ENCODE measurements at places on chromosomes 13 and 19. TPM values are rescaled to one million over a fixed set of nuclear protein-coding genes. Genes with fewer than 3 reads are reported as not detected.
A peak's percentile ranks its signal among the peaks of the same experiment; 100 is the strongest.

DNA sequence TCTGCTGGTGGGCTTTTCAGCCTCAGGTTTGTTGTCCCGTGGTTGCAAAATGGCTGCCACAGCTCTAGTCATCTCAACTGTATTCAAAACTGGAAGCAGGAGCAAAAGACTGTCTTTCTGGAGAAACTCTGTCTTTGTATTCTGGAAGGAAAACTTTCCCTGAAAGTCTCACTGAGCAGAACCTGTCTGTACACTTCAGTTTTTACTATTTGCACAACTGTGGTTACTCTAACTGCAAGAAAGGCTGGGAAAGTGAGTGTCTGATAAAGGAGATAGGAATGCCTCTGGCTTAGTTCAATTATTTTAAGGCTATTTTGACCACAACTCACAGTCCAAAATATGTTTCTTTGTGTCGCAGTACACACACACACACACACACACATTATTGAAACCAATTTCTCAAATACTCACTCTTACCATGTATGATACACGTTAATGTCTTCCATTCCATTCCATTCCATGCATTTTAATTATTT lies 49.7 kb upstream of the EHD2 start:
- H3K36me3 ChIP-seq, result peaks cover 22% of the 10 kb centered on the region
- H3K27ac ChIP-seq, result no peak overlapping the region
- no peaks in the 10 kb centered on the region for H3K27me3 ChIP-seq
- peaks cover 19% of the 10 kb centered on the region for H3K4me1 ChIP-seq
- H3K4me3 ChIP-seq, result no peak overlapping the region

RNU6-9 gene
- not detected for total RNA-seq

DNA sequence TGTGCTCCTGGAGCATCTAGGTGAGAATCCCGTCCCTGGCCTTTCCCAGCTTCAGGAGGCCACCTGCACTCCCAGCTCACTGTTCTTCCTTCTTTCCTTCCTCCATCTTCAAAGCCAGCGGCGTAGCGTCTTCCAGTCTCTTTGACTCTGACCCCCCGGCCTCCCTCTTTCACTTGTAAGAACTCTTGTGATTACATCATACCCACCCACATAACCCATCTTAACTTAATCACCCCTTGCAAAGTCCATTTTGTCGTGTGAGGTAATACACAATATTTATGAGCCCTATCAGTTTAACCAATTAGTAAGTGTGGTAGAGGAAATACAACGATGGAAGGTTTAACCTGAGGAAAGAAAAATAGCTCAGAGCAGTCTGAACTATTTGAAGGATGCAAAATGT lies 4.6 kb upstream of the CDC16 start:
- H3K27me3 ChIP-seq, result peaks cover 42% of the 10 kb centered on the region
- no peak overlapping the region for H3K27ac ChIP-seq
- peaks cover 5% of the 10 kb centered on the region for H3K4me1 ChIP-seq
- no peaks in the 10 kb centered on the region for H3K36me3 ChIP-seq
- no peak overlapping the region for H3K4me3 ChIP-seq

DNA sequence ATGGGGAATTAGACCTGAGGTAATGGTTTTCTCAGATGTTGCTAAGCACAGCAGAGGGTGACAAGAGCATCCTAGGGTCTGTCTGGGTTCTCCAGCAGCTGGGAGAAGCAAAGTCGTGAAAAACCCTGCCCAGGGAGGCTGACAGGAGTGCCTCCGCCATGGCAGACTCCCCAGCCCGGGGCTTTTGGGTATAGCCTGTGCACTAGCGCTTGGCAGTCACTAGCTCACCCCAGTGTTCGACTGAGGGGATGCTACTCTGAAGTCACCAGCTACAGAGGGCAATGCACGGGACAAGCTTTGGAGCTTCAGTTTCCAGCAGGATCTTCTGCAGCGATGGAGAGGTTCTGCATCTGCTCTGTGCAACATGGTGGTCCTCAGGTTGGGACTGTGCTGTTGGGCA lies 87.5 kb downstream of the ING1 start:
- H3K36me3 ChIP-seq, result no peaks in the 10 kb centered on the region
- H3K4me3 ChIP-seq, result no peak overlapping the region

GRCh38 chr13:29125934-29126424 lies 305.8 kb downstream of the MTUS2 start:
- no peak for DNase-seq
- no peak overlapping the region for H3K4me3 ChIP-seq
- H3K27me3 ChIP-seq, result no peaks in the 10 kb centered on the region

GRCh38 chr19:38093587-38093986 lies 130.4 kb downstream of the DPF1 start:
- no peaks in the 10 kb centered on the region for H3K27me3 ChIP-seq
- H3K4me3 ChIP-seq, result no peak overlapping the region
- peaks cover 7% of the 10 kb centered on the region for H3K36me3 ChIP-seq
- peaks cover 17% of the 10 kb centered on the region for H3K4me1 ChIP-seq
- H3K27ac ChIP-seq, result no peak overlapping the region
- peak; percentile 43 for DNase-seq

PTH2 gene
- not detected for total RNA-seq

Measured in muscle of leg (tissue), 16 donors.